ENCODE measurements at places on chromosomes 3 and 15.

DNA sequence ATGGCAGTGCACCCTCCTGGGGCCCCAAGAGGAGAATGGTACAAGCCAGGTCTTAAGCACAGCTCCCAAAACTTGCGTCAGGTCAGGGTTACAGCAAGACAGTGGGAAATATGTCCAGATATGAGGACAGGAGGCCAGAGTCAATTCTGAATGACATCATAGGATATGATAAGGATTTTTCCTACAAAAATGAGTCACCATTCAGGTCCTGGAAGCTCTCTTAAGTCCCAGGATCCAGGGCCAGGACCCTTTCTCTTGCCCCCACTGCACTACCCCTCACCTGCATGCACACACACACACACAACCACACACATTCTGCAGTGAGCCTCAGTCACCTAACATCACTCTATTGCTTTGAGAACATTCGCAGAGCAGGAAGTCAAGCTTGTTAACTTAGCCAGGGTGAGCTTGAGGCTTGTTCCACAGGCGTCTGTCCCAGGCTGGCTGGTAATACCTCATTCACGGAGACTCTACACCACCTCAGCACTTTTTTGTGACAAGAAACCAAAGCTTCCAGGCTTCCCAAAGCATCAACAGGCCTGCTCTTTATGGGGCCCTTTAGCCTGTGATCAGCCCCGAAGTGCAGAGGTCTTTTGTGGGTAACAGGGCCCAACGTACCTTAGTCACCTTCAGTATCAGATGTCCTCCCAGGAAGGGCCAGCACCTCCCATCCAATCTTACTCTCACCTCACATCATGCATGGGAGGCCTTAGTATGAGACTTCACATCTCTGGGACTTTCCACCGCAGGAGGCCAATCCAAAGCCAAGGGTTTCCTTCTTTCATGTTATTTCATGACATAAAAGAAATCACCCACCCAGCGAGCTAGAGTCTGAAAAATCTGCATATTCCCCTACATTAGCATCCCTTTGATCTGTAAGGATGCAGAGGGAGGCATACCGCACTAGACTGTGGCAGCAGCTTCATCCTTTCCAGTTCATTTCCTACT, 74.0 kb upstream of the LIPC start:
- no peak for DNase-seq

GRCh38 chr3:169094204-169094603, 569.3 kb downstream of the MECOM start:
- no peak for DNase-seq

- no peak for DNase-seq
These were observed 37.2 kb upstream of the TM4SF1 start for GRCh38 chr3:149414557-149415231.

GRCh38 chr3:177665122-177665808, 468.0 kb upstream of the TBL1XR1 start:
- DNase-seq: no peak

DNA sequence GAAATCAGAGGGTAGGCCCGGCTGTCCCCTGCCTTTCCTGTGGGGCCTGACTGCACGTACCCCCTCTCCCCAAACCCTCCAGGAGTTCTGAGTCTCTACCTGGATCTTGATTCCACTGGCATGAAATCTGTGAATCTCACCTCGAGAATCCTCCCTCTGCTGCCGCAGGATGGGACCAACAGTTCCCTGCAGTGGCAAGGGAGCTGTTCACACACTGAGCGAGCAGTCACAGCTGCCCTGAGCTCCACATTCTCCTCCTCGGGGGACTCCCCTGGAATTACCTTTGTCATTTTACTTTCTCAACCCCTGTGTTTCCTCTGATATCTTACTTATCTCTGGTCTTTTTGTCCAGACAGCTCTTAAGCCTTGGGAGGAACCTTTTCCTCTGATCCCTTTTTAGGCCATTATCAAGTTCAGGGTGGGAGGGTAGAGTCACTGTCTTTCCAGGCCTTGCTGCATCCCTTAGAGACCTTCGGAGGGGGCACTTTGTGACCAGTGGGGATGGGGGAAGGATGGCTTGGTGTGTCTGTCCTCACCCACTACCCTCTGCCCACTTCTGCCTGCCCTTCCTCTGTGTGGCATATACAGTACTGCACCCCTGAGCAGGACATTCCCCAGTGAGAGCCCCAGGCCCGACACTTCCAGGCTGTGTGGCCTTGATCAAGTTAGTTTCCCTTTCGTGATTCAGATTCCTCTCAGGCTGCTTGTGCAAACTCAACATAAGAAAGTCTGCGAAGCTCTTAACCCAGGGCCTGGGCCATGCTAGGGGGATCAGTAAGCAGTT, 42.0 kb downstream of the CACNA2D3 start:
- DNase-seq: no peak

- DNase-seq: no peak
These were observed 29.2 kb upstream of the TPRG1 start for GRCh38 chr3:189142527-189142926.

GRCh38 chr3:15581471-15582394, 19.6 kb downstream of the HACL1 start:
- DNase-seq: no peak

DNA sequence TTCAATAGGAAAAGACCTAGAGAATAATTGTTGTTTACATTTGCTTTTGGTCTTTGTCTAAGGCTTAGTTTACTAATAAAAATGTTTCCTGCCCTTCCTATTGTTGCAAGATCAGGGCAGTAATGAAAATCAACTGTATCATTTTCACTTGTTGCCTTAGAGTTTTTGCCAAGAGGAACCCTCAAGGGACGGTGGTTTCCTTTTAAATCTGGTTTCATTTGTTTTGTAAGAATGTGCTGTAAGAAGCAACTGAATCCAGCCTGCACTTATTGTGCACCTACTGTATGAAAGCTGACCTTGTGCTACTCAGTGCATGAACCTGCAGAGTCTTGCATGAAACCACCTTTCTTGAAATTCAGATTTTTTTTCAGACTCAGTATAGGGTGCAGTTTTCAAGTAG, 5.3 kb downstream of the IGF1R start:
- no peak for DNase-seq

GRCh38 chr15:66169625-66170024, 83.9 kb downstream of the MEGF11 start:
- no peak for DNase-seq

DNA sequence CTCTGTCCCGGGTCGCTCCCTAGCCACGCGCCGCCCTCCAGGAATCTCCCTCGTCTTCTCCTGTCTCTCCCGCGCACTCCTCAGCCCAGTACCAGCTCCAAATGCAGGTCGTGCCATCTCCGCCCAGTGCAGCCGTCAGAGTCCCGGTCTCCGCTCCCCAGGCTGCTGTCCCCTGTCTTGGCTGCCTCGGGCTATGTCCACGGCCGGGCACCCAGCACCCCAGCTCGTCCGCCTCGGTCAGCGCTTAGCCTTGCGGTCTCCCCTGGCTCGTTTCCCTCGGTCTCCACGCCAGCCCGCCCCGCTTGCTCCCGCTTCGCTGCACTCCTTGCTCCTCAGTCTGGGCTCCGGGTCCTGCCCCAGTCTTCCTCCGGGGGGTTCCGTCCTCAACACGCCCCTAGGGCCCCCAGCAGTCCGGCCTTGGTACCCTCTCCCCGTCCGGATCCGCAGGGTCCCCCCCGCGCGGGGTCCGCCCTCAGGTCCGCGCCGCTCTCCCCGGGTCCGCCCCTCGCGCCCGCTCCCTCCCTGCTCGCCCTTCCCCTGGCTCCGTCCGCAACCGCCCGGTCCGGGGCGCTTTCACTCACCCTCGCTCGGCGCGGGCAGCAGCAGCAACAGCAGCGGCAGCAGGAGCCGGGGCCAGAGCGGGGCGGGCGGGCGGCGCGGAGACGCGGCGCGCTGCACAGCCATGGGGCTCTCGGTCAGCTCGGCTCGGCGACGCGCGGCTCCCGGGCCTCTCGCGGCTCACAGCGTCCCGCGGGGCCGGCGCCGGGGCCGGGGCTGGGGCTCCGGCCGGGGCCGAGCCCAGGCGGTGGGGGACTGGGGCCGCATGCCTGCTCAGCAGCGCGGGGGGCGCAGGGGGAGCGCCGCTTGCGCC, 462 bp downstream of the IGDCC3 start:
- DNase-seq: peak; percentile 21

DNA sequence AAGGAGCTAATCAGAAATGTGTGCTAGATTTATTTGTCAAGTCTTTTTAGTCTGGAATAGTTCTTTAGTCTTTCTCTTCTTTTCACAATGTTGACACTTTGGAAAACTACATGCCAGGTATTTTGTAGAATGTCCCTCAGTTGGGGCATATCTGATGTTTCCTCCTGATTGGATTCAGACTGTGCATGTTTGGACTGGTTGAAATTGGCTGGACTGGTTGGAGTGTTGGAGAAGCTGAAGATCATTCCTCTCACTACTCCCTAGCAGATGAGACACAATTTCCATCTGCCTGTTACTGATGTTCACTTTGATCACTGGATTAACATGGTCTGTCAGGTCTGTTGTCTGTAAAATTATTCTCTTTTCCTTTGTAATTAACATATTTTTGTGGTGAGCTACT, 3.7 kb downstream of the NME9 start:
- no peak for DNase-seq

GRCh38 chr3:42683875-42684598, 1.3 kb upstream of the KLHL40 start:
- peak; percentile 57 for DNase-seq

DNA sequence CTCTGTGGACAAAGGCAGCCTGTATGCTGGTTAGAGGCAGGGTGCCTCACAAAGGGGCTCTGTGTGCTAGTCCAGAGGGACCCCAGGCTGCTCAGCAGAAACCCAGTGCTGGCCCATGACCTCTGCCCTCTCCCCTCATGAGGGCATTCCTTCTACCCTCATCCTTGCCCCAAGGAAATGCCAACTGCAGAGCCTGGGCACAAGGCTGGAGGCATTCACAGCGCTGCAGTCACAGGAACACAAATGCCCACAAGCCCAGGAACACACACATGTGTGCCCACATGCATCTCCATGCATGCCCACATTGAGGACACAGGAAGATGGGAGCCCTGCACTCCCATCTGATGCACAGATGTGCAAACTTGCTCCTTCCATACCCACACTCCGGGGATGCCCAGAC, 3.8 kb downstream of the INKA1 start:
- no peak for DNase-seq

DNA sequence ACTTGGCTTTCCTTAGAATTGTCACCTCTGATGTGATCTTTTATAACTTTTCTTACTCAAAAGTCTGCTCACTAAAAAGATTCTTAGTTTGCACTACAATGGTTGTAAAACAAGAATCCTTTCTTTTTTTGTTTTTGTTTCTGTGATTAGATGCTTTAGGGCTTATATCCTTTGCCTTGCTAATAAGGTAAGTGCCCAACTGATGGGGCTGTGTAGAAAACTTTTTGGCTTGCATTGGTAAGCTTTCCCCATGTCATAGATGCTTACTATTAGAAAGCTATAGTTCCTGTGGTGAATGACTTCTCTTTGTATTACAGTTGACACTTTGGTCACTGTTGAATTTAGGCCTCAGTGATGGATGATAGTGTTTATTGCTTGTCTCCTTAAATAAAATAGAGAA, 5.1 kb downstream of the ABHD5 start:
- no peak for DNase-seq

GRCh38 chr3:108124337-108125152, 33.7 kb upstream of the CD47 start:
- no peak for DNase-seq

DNA sequence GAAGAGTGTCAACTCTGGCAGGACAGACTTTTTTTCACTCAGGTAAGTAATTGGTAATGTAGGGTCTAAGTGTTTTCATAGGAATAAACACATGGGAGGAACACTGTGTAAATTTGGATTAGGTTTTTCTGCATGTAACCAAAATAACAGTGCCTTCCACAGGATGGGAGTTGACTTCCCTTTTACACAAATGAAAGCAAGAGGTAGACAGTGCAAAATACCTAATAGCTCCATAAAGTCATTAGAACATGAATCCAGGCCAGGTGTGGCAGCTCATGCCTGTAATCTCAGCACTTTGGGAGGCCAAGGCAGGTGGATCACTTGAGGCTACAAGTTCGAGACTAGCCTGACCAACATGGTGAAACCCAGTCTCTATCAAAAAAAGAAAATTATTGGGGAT, 25.5 kb upstream of the MYO1E start:
- no peak for DNase-seq

DNA sequence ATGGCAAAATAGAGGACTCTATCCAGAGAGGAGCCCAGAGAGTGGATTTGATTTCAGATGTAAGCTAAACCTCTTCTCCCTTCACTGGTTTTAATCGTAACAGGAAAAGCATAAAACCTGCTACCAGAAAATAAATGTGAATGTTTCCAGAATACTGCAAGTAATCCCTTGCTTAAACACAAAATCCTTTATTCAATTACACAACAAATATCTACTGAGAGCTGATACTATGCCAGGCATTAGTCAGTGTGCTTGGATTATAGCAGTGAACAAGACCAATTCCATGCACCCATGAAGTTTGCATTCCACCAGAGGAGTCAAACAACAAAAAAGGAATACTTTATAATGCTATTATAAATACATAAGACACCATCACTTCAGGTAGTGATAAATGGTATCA, 15.1 kb downstream of the AVEN start:
- no peak for DNase-seq

- no peak for DNase-seq
These were observed 274.5 kb downstream of the FEZF2 start for GRCh38 chr3:62098646-62099365.

DNA sequence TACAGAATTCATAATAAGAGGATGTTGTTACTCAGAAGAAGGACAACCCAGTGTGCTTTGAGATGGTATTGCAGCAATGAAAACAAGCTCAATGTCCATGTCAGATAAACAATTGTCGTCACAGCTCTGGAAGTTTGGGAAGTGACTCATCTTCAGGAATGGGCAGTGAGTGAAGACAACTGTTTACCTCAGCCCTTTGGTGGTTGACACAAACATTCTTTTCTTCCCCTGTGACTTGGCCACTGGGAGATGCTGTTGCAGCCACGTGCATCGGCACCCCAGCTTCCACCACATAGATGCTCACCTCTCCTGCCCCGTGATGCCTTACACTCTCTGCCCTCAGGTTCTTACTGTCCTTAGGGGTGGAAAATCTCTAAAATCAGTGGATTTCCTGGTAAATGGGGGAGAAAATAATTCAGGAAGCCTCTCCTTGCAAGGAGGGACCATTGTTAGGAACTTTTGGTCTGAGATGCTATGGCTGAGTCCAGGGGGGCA, 114.1 kb upstream of the GALNT15 start:
- DNase-seq: peak; percentile 96

GRCh38 chr3:72595376-72595775, 252.9 kb downstream of the SHQ1 start:
- peak; percentile 23 for DNase-seq

DNA sequence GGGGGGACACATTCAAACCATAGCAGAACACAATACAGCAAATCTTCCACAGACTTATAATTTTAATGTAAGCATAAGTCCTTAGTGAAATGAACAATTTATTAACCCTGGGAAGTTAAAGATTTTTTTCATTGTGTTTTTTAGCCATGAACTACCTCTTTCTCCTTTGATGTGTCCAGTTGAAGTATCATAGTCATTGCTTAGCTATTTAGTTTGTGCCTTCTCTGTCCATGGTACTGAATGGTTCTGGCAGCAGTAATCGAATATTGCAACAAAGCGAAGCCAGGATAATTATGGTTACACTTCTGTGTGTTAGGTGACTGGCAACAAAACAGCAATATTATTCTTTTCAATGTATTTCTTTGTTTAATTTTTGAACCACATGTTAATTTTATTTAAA, 403.0 kb upstream of the ONECUT1 start:
- no peak for DNase-seq

GRCh38 chr15:40618023-40618422, 24.0 kb downstream of the KNL1 start:
- DNase-seq: no peak

All from SJSA1 (cell line).